ENCODE measurements at places on chromosomes 4 and X.

- DNase-seq, result no peak
These were observed 102.9 kb downstream of the TSPAN7 start for GRCh38 chrX:38664285-38664684.

DNA sequence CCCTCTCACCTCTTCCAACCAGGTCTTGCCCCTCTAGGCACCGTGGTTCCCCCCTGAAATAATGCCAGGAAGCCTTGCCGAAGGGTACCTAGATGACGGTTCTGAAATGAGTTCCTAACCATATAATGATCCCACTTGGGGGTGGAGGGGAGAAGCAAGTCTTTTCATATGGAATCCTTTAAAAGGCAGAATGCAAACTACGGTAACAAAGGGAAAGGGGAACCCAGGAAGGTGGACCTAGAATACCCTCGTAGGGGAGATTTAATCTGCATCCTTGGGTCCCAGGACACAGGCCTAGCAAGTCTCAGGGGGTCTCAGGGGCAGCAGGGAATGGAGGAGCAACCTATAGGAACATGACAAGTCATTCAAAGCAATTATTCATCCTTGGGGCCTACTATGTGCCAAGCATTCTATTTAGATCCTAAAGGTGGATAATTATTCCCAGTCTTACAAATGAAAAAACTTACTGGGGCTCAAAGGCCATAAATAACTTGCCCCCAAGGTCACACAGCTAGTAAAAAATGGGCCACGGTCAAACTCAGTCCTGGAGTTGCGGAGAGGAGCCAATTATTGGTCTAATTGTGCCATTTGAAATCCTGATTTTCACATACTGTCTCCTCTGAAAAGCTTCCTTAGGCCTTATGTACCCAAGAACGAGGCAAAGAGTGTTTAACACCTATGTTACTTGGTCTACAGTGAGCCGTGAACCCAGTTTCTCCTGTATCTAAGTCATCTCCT lies 8.8 kb downstream of the BCOR start:
- DNase-seq, result no peak

DNA sequence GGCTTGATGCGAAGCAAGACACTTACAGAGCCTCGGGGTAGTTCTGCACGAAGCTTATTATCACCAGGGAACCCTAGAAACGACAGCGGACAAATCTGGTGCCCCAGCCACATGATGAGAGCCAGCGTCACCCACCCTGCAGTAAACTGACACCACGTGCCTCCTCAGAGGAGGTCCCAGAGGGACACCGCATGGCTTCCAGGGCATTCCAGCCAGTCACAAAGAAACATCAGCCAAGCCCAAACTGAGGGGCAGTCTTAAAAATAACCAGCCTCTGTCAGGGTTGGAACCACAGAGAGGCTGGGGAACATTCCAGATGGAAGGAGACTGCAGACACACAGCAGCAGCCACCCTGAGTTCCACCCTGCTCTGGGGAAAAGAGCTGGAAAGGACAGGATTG lies 36.6 kb upstream of the HGFAC start:
- no peak for DNase-seq

GRCh38 chrX:106939566-106939965 lies 19.4 kb downstream of the CLDN2 start:
- no peak for DNase-seq

- DNase-seq, result no peak
These were observed 408.9 kb upstream of the CTSO start for GRCh38 chr4:156362581-156362980.

DNA sequence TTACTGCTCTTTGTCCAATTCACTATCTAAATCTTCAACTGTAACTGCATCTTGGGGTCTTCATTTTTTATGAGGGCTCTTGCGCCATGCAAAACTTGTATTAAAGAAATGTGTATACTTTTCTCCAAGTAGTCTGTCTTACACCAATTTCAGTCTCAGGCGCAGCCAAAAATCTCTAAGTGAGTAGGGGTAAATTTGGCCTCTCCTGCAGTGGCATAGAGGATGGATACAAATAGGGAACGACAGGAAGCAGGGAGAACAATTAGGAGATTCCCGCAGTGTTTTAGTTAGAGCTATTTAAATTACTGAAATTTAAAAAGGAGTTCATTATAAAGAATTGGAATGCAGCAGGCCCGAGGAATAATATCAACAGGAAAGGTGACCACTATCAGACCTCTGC lies 30.2 kb downstream of the DMP1 start:
- no peak for DNase-seq

- DNase-seq, result no peak
These were observed 23.4 kb downstream of the DHX15 start for GRCh38 chr4:24560868-24561368.

DNA sequence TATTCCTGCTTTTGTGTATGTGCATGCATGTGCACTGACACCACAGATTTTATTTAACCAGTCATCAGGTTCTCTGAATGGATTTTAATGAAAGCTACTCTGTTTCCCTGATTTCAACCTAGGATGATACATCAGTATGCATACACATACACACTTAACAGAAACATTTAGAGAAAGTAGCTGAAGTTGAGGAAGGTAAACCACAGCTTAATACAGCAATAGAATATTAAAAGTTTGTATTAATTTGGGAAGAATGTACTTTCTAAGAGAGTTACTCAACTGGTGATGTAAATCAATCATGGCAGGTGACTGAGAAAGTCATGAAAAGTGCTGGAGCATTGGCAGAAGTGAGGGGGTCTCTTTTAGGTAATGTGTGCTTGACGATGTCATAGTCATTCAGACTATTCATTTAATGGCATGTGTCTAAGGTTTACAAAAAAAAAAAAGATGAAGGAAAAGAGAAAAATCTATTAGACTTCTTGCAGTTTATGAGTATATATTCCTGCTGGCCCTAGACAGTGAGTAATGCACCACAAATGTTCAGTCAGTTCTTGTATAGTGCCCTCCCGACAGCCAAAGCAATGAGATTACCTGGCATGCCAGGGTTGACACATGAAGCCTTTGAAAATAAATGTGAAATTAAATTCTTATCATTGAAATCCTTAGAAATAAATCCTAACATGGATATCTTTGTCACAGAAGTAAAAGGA lies 187.6 kb downstream of the RAPGEF2 start:
- no peak for DNase-seq

GRCh38 chr4:98474408-98474844 lies 184.0 kb downstream of the TSPAN5 start:
- DNase-seq, result no peak

GRCh38 chr4:62952366-62952765 lies 1456.9 kb downstream of the TECRL start:
- no peak for DNase-seq

GRCh38 chrX:153970357-153971123 lies 1.1 kb downstream of the HCFC1 start:
- no peak for DNase-seq

GRCh38 chr4:8674311-8674885 lies 81.8 kb downstream of the CPZ start:
- DNase-seq, result no peak

- no peak for DNase-seq
These were observed 14.7 kb downstream of the RTL9 start for GRCh38 chrX:110373310-110373709.
